BJ (cell line): ENCODE measurements at places on chromosomes 3 and 15.

DNA sequence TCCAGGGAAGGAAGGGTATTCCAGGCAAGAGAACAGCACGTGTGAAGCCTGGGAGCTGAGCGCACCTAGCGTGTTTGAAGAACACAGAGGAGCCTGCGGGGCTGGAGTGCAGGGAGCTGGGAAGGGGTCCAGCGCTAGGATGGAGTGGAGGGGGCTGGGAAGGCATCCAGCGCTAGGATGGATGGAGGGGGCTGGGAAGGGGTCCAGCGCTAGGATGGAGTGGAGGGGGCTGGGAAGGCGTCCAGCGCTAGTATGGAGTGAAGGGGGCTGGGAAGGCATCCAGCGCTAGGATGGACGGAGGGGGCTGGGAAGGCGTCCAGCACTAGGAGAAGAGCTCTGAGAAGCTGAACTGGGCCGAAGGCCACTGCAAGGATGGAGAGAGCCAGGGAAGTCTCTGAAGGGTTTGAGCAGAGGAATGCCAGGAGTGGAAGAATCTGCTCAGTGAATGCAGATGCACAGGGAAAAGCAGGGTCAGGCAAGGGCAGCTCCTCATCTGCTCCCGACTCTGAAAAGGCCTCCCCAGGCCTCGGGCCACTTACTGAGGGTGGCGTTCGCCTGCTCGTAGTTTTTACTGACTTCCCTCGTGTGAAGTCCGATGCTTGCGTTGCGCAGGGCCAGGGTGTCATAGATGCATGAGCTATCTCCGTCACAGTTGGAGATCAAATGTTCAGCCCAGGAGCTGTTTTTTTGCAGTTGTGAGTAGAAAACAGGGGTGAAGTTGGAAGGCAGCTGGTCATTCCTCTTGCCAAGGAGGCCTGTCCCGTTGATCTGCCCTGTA is 39.8 kb downstream of the MUC20 start:
- no peak for DNase-seq

GRCh38 chr3:71351403-71352149 is 232.0 kb downstream of the FOXP1 start:
- DNase-seq = no peak

DNA sequence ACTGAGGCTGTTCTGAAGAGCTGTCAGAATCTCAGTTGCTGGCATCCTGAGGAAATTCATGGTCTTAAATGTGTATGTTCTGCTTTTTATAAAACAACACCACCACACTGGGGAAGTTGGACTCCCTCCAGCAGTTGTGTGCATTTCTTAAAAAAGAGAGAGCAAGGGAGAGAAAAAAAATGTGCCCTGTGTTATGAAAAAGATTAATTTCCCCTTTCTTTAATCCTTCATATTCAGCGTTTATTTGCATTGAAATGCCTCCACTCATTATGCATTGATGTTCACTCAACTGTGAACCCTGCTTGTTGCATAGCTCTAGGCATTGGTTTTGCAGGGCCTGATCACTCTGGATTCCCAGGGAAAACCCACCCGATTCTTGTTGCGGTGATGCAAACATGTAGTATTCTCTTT is 4.4 kb upstream of the ZNF609 start:
- no peak for DNase-seq

DNA sequence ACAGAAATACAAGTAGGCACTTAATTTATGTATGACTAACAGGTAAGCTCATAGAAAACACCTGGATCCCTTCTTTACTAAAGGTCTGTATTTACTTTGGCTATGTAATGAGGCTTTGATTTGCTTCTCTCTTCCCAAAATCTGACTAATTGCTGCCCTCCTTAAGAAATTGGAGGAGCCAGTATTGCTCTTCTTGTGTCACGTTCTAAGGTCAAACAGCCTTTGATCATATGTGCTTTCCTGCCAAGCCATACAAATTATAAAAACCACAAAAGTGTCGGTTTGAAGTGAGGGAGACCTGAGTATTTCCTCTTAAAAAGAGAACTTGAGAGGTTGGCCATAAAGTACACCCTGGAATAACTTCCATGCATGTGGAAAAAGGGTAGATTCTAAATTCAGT is 112.1 kb upstream of the MB21D2 start:
- no peak for DNase-seq

GRCh38 chr15:76235186-76235826 is 76.0 kb downstream of the ETFA start:
- DNase-seq = peak; percentile 15

DNA sequence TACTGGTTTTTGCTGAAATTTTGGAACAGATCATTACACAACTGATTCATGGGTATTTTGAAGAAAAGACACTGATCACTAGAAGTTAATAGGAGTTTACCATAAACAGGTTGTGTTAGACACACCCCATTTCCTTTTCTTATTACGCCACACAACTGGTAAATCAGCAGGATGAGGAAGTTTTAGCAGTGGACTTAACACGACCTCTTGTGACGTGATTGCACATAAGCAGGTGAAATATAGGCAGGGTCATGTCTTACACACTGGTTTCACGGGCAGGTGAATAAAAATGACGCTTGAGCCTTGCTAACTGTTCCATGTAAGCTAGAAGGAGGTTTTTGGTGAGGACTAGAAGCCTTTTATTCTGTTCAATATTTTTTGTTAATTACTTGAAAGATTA is 27.1 kb upstream of the TPRG1 start:
- DNase-seq = no peak

DNA sequence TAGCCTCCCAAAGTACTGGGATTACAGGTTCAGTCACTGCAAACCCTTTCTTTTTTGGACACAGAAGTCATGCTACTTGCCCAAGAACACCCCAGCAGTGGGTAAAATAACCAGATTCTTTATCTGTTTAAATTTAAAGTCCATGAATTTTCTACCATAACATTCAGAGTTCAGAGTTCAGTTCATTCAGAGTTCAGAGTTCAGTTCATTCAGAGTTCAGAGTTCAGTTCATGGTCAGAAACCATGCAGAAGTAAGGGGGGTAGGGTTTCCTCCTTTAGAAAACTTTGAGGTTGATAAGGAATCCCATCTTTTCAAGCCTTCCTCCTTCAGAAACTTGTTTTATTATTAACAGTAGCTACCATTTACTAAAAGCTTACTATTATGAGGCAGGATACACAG is 43.2 kb downstream of the RAF1 start:
- no peak for DNase-seq
